ENCODE measurements at places on chromosomes 7 and 10. TPM values are rescaled to one million over a fixed set of nuclear protein-coding genes. Genes with fewer than 3 reads are reported as not detected.

The HOGA1 gene
- not detected for total RNA-seq

GRCh38 chr7:13257661-13258060 lies 570.2 kb downstream of the ARL4A start:
- no peak overlapping the region for H3K27ac ChIP-seq
- H3K4me1 ChIP-seq: no peaks in the 10 kb centered on the region
- H3K27me3 ChIP-seq: peaks cover 7% of the 10 kb centered on the region

GRCh38 chr10:94178475-94179253 lies 184.1 kb downstream of the NOC3L start:
- H3K4me1 ChIP-seq: peaks cover 2% of the 10 kb centered on the region
- DNase-seq: no peak
- H3K4me3 ChIP-seq: no peak overlapping the region

GRCh38 chr10:49025347-49025983 lies 85.8 kb upstream of the LRRC18 start:
- H3K27ac ChIP-seq: no peak overlapping the region
- H3K36me3 ChIP-seq: no peaks in the 10 kb centered on the region
- H3K27me3 ChIP-seq: no peaks in the 10 kb centered on the region
- H3K4me1 ChIP-seq: no peaks in the 10 kb centered on the region
- no peak overlapping the region for H3K4me3 ChIP-seq
- DNase-seq: no peak

Measured in activated naive CD4-positive, alpha-beta T cell treated with anti-CD3 and anti-CD28 coated beads for 36 hours (primary cell).